Activated CD8-positive, alpha-beta T cell treated with anti-CD3 and anti-CD28 coated beads, Interleukin-2, amount 10 ng/mL, durations not matched to agents 7 days and 5 days (primary cell): ENCODE measurements at places on chromosomes 5 and 9. TPM values are rescaled to one million over a fixed set of nuclear protein-coding genes. Genes with fewer than 3 reads are reported as not detected.

DPYSL3 gene
- 0.23 TPM for total RNA-seq

- no peak for DNase-seq
- H3K27ac ChIP-seq, result no peak overlapping the region
- no peak overlapping the region for H3K4me3 ChIP-seq
- no peaks in the 10 kb centered on the region for H3K36me3 ChIP-seq
These were observed 70.6 kb downstream of the HMHB1 start for GRCh38 chr5:143882520-143882919.

STK32A gene
- total RNA-seq, result not detected

DNA sequence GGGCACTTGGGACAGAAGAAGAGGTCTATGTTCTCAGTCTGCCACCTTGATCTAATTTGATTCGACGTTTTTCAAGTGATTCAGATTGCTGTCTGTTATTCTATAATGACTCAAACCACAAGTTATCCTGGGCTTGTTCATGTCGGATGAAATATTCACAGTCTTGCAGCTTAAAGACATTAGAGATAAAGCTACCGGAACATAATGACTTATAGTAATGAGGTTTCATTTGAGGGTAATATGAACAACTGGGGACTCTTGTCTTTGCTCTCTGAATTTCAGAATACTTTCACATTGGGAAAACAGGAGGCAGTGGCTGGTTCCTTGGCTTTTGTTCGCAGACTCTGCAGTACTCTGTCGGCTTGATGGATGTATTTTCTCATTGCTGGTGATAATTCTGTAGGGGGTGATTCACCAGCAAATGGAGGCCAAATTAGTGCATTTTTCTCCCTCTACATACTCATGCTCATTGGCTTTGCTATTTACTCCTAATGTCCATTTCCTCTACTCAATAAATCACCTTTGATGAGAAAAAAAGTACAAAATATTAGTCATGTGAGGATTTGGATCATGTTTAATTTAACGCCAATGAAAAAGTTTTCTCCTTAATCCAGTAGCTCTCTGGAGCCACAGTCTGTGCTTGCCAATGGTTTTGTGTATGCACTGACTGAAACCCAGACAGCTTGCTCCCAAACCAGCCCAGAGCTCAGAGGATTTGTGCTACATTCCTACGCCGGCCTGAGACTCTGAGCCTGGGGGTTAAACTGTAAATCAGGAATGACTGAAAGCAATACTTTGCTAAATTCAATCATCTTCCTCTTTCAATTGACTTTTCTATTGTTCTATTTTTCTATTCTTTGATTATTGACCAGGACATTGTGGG is 154.7 kb upstream of the ANKH start:
- no peak for DNase-seq
- H3K4me1 ChIP-seq, result no peaks in the 10 kb centered on the region
- H3K27me3 ChIP-seq, result peaks cover 9% of the 10 kb centered on the region
- H3K27ac ChIP-seq, result no peak overlapping the region

GRCh38 chr5:58314356-58315210 is 145.3 kb downstream of the PLK2 start:
- no peak overlapping the region for H3K4me3 ChIP-seq
- DNase-seq, result no peak
- no peaks in the 10 kb centered on the region for H3K4me1 ChIP-seq
- H3K27ac ChIP-seq, result no peak overlapping the region

- H3K27me3 ChIP-seq, result peaks cover 21% of the 10 kb centered on the region
- no peak overlapping the region for H3K4me3 ChIP-seq
- H3K36me3 ChIP-seq, result no peaks in the 10 kb centered on the region
- DNase-seq, result no peak
- no peak overlapping the region for H3K27ac ChIP-seq
- H3K4me1 ChIP-seq, result no peaks in the 10 kb centered on the region
These were observed 49.9 kb downstream of the LMX1B start for GRCh38 chr9:126663661-126664072.

DNA sequence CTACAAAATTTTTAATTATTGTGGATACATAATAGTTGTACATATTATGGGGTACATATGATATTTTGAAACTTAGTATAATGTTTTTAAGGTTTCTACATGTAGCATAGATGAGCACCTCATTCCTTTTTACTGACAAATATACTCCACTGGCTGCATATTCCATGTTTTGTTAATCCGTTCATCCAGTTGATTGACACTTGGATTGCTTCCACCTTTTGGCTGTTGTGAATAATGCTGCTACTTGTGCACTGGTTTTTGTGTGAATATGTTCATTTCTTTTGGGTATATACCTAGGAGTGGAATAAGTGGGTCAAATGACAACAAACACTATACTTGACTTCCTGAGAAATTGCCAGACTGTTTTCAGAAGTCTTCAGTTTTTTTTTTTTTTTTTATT is 2.8 kb upstream of the ENTREP1 start:
- no peak overlapping the region for H3K4me3 ChIP-seq
- H3K4me1 ChIP-seq, result no peaks in the 10 kb centered on the region
- H3K27me3 ChIP-seq, result peaks cover 33% of the 10 kb centered on the region

DNA sequence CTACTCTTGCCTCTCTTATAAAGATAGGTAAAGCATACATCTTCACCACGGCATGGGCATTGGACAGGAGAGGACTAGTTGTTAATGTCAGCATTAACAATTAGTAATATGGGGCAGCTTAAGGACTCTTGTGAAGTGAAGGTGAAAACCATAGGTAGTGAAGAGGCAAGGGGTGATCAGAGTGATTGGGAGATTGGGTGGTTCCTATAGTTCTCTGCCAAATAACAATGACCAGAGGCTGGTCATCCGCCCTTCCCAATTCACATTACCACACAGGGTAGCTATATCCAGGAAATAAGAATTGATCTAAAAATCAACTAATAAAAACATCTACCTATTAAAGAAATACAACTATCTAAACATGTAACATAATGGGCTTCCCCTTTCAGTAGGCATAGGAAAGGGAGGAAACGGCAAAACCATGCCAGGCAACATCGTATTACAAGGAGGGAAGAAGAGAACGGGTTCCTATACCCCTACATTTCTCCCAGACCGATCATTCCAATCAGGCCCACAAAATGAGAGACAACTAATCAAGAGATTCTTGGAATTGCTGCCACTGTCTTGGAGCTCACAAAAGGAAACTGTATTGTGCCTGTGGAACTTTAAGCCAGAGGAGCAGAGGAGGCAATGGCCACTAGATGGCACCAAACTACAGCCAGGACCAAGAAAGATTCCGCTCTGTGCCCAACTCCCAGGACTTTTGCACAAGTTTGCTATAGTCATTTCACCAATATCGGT is 121.6 kb downstream of the FBXL17 start:
- no peaks in the 10 kb centered on the region for H3K27me3 ChIP-seq
- no peak overlapping the region for H3K27ac ChIP-seq
- peaks cover 1% of the 10 kb centered on the region for H3K4me1 ChIP-seq
- no peaks in the 10 kb centered on the region for H3K36me3 ChIP-seq
- peak overlapping the region; percentile 41 for H3K4me3 ChIP-seq
- peak; percentile 73 for DNase-seq

DNA sequence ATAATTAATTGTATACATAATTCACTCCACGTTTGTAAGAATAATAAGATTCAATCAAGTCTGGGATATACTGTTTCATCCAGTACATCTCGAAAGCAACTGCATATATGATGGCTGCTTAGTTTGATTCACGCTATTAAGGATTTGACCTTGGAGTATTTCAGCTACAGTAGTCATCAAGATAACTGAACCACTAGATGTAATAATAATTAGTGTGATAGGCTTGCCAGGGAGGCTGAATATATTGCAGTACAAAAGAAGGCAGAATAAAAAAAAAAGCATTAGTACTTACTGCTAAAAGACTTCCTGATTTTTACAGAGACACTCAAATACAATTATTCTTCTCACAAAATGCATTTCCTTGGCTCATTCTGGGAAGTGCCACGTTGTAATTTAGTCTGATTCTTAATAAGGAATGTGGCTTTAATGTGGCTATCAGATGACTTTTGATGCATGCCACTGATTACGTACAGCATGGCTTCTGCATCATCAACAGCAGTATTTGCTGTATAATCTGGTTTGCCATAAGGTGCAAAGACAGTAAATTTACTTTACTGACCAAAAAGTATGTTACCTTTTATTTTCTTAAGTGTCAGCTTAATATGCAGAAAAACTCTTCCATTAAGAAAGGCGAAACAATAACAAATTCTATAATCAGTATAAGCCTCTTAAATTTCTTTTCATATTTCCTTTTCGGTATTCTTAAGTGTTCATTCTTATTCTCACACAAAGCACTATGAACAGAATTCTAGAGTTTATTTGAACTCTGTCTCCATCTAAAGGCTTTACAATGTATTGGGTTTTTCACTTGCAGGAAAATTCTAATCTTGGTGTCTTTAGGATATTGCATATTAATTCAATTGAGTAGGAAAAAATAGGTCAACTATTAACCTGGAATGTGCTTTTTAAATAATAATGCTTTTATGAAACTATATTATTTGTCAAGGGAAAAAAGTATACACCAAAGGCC is 166.4 kb downstream of the SLF1 start:
- H3K27me3 ChIP-seq, result peaks cover 14% of the 10 kb centered on the region
- DNase-seq, result no peak
- H3K4me1 ChIP-seq, result peaks cover 4% of the 10 kb centered on the region
- H3K4me3 ChIP-seq, result no peak overlapping the region
- H3K36me3 ChIP-seq, result no peaks in the 10 kb centered on the region

CHSY3 gene
- total RNA-seq, result not detected

DNA sequence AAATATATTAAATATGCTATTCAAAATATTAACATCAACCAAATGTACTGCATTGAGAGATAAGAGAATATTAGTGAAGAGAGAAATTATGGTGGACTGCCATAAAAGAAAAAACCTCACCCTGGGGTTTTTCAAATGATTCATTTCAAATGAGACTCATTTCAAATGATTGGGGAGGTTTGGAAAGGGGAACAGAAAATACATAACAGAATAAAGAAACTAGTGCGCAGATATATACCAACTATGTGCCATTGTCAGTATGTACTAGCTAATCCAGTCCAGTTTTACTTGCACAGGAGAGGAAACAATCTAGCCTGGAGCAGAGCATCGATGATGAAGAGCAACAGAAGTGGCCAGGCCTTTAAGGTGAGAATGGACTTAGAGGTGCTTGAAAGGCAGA is 651.6 kb upstream of the RORB start:
- H3K36me3 ChIP-seq, result no peaks in the 10 kb centered on the region
- no peak for DNase-seq
- H3K27ac ChIP-seq, result no peak overlapping the region
- H3K4me1 ChIP-seq, result no peaks in the 10 kb centered on the region
- H3K4me3 ChIP-seq, result no peak overlapping the region
- H3K27me3 ChIP-seq, result no peaks in the 10 kb centered on the region

QRFP gene
- not detected for total RNA-seq

DNA sequence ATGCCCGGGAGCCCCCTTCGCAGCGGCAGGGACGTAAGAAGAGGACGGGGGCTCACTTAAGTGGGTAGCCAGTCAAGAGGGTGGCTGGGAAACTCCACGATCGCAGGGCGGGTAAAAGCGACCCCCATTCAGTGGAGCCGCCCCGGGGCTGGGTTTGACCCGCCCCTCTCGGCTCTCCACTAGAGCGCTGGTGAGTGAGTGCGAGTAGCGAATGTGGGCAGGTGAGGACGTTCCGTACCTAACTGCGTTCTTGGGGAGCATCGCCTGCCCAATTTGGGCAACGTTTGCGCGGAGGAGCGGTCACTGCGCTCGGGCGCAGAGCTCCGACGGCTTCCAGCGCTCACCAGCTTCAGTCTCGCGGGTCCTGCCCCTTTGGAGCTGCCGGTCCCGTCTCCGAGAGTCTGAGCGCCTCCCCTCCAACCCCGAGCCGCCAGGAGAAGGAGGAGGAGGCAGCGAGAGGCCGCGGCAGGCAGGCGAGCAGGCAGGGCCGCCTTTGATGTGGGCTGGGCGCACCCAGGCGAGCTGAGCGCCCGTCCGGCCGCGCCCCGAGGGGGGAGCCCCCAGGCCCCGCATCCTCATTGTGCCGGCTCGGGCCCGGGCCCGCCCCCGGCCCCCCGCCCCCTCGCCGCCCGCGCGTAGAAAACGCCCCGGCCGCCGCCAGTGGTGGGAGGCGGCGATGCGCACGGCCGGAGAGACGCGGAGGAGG is at the start of gene FGF18:
Gene FGF18 (plus strand): TSS at position 666 of the 706 bp plus-strand sequence. CDS start 553 bp downstream, outside the sequence.
- H3K27ac ChIP-seq, result no peak within 1 kb of the TSS
- peaks cover 17% of the 10 kb centered on the region for H3K4me1 ChIP-seq
- peaks cover 24% of the 10 kb centered on the region for H3K27me3 ChIP-seq
- H3K4me3 ChIP-seq, result peak within 1 kb of the TSS; percentile 63

DNA sequence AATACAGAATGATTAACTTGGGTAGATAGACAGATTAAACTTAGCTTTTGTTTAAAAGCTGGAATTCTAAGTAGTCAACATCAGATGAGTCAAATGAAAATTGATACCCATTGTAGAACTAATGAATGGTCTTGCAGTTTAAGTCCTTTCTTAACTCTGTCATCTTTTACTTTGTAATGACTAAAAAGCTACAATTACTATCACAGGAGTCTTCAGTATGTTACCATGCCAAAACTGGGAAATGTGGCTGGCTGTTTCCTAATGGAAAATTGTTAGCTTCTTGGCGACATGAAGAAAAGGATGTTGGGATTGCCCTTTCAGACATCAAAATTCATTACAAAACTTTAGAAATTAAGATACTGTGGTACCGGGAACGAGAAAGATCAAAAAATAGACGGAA is 20.2 kb upstream of the ANXA1 start:
- no peak for DNase-seq
- H3K27ac ChIP-seq, result peak overlapping the region; percentile 93
- peak overlapping the region; percentile 79 for H3K4me3 ChIP-seq
- no peaks in the 10 kb centered on the region for H3K27me3 ChIP-seq

- no peak overlapping the region for H3K4me3 ChIP-seq
- no peak overlapping the region for H3K27ac ChIP-seq
- peaks cover 3% of the 10 kb centered on the region for H3K36me3 ChIP-seq
- no peaks in the 10 kb centered on the region for H3K27me3 ChIP-seq
- no peaks in the 10 kb centered on the region for H3K4me1 ChIP-seq
- DNase-seq, result no peak
These were observed 81.1 kb downstream of the PLK2 start for GRCh38 chr5:58378613-58379390.

MPDZ gene
- total RNA-seq, result not detected

DNA sequence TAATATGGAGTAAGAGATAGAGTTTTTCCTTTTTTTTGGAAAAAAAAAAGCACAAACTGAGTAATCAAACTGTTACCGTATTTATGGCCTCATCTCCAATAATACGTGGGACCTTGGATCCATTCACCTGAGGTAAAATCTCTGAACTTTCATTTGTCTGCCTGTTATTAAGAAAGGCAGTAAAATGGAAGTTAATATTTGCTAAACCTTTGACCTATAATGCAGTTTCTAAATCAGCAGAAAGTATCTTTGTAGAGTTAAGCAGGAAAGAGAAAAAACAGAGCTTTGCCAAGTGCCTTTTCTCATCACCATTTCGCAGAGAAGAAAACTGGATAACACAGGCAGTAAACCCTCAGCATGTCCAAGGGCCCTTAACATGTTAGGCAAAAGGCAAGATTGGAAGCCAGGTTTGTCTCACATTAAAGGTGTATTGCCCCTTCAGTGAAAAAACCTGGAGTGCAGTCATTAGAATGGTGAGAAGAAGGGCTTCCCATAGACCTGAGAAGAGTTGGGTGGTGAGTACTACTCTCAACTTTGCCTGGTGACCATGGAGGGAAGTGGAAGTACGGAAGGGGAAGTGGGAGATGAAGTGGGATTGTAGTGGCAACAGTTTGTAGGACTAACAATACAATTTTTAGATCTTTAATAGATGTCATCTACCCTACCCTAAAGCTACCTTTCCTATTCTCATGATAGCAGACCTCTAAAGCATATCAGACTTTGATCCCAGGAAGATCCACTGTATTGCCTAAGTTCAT is 65.4 kb upstream of the GRAMD2B start:
- DNase-seq, result no peak
- H3K27ac ChIP-seq, result no peak overlapping the region
- H3K4me3 ChIP-seq, result no peak overlapping the region
- peaks cover 11% of the 10 kb centered on the region for H3K27me3 ChIP-seq
- H3K4me1 ChIP-seq, result peaks cover 30% of the 10 kb centered on the region
- no peaks in the 10 kb centered on the region for H3K36me3 ChIP-seq
